ENCODE measurements at places on chromosomes 11 and 22.

DNA sequence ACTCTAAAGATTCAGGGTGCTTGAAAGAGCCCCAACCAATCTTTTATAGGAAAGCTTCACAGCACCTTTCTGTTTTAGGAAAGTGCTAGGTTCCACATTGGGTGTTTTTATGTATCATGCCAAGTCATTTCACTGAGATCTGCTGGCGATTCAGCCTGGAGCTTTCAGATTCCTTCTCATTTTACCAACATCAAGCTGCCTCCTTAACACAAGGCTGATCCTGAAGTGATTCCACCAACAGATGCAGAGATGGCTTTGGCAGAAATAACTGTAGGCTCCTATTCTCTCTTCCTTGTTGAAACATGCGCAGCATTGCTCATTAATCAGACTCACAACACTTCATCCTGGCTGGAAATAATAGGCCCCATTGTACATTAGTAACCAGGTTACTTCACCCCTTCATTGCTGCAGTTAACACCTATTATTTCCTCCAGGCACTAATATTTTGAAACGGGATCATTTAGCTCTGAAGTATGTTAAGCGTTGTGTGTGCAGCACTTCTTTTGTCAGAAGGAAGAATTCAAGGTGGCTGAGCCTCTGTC lies 89.0 kb downstream of the OPCML start:
- DNase-seq, result no peak

GRCh38 chr11:133832991-133833897 lies 12.1 kb downstream of the SPATA19 start:
- DNase-seq, result peak; percentile 47

DNA sequence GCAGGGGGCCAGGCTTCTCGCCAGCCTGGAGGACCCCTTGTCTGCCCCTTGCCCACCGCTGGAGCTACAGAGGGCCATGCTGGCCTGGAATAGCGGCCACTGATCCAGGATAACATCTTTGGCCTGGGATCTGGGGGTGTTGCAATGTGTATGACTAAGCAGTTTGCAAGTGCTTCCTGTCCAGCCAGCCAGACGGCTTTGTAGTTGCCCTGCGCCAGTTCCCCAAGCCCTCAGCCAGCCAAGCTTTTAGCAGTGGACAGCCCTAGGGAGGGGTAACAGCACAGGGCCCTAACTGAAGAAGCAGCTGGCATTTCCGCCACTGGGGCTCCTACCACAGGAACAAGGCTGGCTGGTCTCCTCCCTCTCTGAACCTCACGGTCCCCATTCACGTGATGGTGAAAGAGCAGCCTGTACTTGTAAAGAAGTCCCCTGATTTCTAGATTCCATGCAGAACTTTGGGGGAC lies 32.1 kb downstream of the UQCR10 start:
- no peak for DNase-seq

GRCh38 chr11:132052904-132053303 lies 682.5 kb downstream of the NTM start:
- no peak for DNase-seq

DNA sequence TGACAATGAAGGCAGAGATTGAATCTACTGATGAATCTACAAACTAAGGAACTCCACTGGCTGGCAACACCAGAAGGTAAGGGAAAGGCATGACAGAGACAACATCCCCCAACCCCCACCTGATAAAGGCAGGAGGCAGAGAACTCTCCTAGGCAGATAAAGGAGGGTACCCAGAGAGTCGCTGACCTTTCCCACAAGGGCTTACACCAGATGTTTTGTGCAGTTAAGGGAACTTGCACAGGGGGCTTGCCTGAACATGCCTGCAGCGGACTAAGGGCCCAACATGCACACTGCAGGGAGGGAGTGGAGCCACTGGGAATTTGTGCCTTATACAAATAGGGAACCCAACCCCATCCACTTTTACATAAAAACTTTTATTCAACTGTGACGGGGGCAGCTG lies 1996.9 kb upstream of the RAG2 start:
- DNase-seq, result no peak

DNA sequence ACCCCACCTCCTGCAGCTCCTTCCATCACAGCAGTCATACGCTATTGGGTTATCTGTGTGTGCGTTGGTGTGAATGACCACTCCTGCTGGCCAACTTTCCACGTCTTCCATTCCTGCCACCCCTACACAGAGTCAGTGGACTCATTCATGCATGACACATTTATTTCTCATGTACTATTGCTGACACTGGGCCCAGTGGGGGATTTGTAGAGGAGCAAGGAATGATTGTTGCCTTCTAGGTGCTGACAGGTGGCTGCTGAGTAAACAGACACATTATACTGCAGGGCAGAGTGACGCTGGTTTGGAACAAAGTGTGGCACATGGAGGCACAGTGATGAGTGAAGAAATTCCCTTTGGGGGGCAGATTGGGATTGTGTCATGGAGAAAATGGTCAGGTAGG lies 113.9 kb downstream of the CCDC81 start:
- no peak for DNase-seq

DNA sequence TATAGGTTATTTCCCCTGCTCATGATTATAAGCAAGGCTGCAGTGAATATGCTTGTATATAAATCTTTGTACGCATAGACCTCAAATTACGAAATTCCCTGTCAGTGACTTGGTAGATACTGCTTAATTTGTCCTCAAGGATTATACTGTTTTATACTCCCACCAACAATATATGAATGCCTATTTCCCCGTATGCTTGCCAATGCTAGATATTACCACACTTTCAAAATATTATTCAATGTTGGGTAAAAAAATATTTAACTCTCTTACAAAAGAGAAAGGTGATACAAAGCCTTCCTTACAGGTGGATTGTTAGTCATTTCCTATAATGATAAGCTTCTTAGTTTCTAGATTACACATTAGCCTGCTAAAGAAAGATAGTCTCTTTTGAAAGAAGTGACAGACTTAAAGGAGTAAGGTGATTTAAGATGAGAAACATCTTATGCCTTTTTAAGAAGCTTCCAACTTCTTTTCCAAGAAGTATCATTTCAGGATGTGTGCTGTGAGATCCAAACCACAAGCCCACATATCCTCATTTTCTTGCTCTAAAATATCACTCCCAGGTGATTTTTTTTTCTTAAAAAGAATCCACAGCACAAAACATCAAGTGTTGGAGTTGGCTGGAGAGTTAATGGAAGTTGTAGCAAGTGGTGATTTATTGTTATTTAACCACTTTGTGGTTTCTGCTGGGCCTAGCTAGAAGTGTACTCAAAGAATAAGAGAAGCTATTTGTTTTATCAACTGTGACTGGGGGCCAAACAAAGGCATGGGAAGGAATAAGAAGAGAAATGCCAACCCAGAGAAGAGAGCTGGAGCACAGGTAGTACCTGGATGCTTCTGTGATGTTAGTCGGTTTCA lies 59.2 kb downstream of the BARX2 start:
- no peak for DNase-seq

Data from endodermal cell (in vitro differentiated cells).